ENCODE measurements at places on chromosomes 13 and 19.

DNA sequence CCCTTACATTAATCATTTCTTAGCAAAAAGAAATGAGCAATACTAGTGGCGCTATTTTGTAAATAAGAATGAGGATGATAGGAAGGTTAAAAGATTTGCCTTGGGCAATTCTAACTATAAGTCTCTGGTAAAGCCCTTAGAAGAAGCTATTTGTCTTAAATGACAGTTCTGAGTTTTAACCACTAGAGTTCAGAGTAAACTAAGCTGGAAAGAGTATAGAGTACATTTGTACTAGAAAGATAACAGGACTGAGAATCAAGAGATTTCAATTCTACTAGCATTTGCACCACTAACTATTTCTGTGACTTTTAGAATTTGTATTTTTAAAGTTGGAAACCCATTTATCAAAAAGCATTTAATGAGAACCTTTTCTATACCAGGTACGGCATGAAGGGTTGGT, 750.3 kb downstream of the OLFM4 start:
- no peak for DNase-seq

DNA sequence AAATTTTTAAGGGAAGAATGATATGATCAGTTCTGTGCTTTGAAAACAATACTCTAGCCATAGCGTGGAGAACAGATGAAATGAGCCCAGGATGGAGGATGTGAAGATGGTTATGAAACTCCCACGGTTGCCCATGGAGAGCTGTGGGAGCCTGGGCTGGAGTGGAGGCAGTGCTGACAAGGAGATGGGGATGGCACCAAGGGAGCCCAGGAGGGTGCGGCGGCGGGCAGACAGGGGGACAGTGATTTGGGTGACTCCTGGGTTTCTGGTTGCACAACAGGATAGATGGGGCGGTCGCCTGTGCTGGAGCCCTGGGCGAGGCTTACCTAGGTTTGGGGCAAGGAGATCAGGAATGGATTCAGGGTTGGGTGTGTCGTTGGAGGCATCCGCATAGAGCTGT, 15.9 kb downstream of the ARHGEF7 start:
- no peak for DNase-seq

DNA sequence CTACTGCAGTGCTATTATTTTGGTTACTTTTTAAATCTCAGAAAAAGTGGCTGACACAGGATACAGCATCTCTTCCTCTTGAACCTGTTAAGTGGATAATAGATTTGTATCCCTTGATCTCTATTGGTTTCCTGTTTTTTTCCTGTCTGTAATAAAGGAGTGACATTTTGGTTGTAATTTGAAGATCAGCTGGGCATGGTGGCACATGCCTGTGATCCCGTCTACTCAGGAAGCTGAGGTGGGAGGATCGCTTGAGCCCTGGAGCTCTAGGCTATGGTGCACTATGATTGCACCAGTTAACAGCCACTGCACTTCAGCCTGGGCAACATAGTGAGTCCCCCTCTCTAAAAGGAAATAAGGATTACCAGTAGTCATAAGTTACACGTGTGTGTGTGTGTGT, 46.8 kb downstream of the METTL21C start:
- no peak for DNase-seq

DNA sequence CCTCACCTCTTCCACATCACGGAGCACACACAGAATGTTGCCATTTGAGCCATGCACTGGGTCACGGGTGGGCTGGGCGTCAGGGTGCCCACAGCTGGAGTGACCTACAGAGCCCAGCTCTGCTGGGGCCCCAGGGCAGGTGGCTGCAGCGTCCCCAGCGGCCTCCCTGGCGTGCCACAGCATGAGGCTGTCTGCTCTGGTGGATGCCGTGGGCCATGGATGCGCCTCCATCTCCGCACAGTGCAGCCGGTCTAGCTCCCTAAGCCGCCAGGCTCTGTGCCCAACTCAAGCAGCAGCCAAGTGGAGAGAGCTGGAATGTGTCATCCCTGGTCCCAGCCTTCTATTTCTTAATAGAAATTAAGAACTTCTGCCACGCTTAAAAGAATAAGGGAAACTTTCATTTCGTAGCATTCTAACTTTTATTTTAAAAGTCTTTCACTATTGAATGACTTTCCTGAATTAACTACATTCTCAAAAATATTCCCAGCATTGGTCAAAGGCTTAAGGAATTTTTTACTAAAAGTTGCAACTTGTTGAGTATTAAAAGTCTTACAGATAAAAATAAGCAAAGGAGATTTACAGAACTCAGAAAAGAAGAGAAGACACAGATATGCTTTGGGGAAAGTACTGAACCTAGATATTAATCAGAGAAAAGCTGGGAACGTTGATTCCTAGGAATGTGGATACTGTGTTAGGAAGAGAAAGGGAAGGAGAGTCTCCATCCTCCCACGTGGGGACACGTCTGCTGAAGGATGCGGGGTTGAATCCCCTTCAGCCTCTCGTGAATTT, 59.3 kb downstream of the ATP11A start:
- no peak for DNase-seq

DNA sequence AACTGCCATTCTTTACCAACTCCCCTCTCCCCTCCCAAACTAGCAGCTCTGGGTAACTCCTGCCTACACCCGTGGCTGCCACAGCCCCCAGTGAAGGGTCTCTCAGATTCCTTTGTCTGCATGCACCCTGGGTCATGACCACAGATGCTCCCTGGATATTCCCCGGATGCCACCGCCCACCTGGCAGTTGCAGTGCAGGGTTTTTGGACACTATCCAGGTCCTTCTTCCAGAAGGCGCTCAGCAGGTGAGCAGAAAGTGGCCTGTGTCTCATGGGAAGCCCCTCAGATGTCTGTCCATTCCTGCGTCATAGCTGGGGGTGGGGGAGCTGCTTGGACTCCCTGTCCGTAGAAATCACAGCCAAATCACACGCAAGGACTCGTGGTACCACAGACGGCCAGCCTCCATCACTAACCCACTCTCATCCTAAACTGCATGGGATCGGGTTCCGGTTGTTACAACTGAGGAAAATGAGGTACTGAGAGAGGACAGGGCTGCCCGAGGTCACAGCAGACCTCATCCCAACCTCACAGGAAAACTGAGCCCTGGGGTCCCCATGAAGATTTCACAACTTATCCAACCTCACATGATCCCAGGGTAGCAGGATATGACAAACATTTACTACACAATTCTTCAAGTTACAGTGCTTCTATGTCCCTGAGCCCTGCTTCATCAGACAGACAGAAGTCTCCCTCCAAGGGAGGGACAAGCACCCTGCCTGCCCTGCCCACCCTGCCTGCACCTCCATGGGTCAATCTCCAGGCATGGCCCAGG, 38.6 kb downstream of the ELL start:
- DNase-seq = no peak

DNA sequence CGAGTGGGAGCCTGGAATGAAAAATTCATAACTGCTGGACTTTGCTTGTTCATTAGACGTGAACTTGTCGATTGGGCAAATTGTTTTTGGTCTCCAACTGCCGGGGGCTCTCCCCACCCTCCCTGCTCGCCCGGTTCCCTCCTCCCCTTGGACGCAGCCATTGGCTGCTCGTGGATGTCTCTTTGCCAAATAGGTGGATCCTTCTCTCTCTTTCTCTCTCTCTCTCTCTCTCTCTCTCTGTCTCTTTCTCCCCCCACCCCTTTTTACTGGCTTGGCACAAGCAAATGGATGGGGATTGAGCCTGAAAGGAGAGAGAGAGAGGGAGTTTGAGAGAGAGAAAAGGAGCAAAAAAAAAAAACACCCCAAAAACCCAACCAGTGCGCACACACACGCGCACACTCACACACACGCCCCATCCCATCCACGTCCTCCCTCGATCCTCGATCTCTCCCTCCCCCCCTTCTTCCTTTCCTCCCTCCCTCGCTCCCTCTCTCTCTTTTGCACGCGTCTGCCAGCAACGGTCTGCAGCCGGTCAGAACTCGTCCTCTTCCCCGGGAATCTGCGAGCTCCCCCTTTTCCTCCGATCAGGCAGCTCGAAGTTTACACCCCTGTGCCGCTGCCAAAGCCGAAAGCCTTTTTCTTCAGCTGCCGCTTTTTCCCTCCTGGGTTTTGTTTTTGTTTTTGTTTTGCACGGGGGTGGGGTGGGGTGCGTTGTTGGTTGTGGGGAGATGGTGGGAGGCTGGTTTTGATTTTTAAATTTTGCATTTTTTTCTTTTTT, 27.8 kb downstream of the NFIX start:
- DNase-seq = no peak

- no peak for DNase-seq
Observed at GRCh38 chr19:32662186-32662585, 12.8 kb downstream of the ANKRD27 start.

DNA sequence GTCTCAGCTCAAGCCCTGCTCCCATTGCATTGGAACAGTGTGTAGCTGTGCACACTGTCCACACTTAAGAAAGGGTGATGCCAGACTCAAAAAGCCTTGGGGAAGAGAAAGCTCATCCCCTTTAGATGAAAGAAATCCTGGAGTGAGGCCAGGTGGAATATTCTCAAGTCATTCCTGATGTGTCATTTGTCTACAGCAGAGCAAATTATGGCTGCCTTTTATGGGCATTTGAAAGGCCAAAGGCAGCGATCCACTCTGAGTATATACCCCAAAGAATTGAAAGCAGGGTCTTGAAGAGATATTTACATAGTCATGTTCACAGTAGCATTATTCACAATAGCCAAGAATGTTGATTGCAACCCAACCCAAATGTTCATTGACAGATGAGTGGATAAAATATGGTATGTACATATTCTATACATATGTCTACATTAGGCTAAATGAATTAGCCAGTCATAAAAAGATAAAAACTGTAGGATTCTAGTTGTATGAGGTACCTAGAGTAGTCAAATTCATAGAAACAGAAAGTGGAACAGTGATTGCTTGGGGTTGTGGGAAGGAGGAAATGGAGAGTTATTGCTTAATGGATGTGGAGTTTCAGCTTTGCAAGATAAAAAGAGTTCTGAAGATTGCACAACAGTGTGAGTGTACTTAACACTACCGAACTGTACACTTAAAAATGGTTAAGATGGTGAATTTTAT, 214.9 kb downstream of the KCNRG start:
- DNase-seq = no peak

DNA sequence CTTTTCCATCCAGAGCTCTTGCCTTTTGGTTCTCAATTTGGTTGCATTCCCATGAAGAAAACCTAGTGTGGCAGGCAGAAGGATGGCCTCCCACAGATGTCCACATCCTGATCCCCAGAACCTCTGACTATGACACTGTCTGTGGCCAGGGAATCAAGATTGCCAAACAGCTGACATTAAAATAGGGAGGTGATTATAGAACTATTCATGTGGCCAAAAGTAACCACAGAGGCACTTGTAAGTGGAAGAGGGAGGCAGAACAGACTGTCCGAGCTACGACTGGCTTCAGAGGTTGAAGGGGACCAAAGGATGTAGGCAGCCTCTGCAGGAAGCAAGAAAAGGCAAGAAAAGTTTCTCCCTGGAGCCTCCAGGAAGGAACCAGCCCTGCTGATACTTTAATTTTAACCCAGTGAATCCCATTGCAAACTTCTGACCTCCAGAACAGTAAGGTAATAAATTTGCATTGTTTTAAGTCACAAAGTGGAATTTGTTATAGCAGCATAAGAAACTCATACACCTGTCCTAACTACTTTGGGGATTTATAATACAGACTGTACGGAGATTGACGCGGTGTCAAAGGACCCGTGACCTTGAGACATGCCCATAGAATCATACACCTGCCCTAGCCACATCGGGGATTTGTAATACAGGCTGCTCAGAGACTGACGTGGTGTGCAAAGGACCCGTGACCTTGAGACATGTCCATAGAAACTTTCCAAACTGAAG, 106.5 kb downstream of the ATP11A start:
- no peak for DNase-seq

- no peak for DNase-seq
Observed at GRCh38 chr19:12841094-12841493, 2.8 kb downstream of the MAST1 start.

DNA sequence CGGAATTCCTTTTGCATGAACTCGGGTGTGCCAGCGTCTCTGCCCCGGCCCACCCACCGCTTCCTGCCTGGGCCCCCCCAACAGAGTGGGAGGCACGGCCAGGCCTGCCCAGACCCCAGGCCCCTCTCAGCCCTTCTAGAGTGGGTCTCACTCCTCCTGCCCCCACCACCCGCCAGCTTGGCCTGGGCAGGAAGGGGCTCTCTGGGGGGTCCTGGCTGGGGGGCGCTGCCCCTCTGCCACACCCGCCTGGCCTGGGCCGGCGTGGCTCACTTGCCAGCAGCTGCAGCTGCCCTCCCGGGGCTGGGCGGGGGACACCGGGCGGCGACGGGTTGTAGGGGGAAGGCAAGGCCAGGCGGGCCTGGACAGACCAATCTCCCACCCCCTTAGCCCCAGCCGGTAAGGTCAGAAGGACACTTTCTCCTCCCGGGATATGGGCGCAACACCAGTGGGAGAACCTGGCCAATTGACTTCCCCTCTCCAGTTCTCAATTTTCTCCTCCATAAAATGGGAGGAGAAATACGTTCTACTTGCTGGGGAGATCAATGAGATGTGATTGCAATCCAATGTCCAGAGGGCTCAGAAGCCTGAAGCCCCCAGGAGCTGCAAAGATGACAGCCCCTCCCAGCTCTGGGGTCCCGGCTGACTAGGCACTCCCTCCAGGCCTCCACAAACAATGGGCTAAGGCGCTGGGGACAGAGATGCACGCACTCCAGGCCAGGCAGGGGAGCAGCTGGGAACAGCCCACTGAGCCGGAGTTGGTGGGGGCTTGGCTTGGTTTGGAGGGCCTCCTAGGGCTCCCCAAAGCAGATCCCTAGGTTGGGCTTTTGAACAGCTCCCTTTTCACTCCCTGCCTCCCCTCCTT, 2.4 kb downstream of the CRLF1 start:
- DNase-seq = no peak

DNA sequence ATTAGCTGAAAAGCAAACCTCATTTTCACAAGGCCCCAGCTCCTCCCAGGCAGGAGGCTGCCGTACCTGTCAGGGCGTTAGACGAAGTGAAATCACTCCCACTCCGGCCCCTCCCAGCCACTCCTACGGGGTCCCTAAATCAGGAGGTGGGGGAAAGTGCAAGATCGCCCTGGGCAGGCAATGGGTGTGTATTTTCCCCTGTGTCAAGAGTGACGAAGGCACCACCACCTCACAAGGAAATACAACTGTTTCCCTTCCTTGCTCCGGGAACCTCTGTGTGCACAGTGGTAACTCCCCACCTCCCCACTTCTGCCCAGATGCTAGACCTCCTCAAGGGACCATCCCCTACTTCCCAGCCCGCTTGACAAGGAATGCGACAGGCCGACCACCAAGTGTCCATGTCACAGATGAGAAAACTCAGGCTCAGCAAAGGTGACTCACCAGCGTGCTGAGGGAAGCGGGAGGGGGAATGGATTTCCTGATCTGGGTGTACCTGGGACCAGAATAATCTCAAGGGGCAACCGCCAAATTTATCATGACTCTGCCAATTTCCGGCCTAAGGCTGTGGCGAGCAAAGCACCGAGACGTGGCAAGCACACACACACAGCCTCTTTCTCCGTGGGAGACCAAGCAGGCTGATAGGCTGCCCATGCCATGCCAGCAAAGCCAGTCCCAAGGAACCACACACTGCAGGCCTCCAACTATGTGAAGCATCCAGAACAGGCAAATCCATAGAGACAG, 7.3 kb downstream of the PPP6R1 start:
- no peak for DNase-seq

DNA sequence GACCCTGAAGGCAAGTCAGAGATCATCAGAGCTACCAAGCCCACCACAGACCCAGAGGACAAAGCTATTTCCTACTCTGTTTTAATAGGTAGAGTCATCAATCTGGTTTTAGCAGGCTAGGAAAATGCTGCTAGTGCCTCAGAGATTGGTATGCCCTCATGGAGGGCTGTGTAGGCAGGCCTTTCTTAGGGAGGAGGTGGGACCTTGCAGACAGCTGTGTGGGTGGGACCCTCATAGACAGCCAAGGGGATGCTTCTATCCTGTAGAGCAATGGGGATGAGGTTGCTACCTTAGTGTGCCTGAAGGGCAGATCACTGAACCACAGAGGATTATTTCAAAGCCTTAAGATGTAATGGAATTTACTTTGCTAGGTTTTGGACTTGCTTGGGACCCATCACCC, 534.9 kb upstream of the KLF12 start:
- no peak for DNase-seq
